ENCODE measurements at places on chromosomes 1 and 21. TPM values are rescaled to one million over a fixed set of nuclear protein-coding genes. Genes with fewer than 3 reads are reported as not detected.

DNA sequence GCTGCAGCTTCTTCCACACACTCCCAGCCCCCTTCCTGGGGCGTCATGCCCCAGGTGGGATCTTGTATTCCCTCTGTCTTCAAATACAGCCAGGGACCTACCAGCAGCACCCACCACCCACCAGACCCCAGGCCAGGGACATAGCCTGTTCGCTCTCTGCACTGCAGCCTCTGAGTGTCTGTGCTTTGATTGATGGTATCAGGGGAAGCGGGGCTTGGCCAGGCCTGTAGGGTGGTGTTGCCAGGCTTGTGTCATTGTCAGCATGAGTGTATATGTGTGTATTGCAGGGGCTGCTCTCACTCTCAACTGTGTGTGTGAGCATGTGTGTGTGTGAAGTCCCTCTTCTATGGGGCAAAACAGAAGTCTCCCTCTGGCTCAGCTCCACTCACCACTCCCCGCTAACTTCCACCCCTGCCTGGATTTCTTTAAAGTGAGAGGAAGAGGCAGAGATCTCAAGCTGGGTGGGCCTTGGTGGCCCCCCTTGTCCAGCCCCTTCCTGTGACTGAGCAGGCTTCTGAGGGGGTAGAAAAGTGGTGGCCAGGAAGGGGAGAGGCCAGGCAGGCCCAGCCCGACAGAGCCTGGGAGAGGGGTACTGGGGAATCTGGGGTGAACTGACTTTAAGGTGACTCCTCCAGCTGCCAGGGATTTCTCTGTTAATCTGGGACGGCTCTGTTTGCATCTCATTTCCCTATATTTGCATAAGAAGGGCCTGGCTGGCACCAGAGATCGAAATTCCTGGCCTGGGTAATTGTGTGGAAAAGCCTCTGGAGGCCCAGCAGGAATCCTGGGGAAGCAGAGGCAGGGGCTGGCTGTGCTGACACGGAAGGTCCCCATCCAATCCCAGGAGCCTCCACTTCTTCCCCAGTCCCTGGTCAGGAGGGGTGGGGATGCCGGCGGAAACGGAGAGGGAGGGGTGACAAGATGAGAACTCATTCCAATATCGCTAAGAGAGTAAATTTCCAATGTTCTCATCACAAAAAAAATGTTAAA is 18.6 kb upstream of the ADGRB2 start:
- H3K4me3 ChIP-seq, result no peak overlapping the region
- H3K27me3 ChIP-seq, result no peaks in the 10 kb centered on the region
- H3K4me1 ChIP-seq, result 0 out of 2 replicates have a peak, but pooled peaks cover 2% of the 10 kb centered on the region
- no peaks in the 10 kb centered on the region for H3K36me3 ChIP-seq
- no peak for DNase-seq

DNA sequence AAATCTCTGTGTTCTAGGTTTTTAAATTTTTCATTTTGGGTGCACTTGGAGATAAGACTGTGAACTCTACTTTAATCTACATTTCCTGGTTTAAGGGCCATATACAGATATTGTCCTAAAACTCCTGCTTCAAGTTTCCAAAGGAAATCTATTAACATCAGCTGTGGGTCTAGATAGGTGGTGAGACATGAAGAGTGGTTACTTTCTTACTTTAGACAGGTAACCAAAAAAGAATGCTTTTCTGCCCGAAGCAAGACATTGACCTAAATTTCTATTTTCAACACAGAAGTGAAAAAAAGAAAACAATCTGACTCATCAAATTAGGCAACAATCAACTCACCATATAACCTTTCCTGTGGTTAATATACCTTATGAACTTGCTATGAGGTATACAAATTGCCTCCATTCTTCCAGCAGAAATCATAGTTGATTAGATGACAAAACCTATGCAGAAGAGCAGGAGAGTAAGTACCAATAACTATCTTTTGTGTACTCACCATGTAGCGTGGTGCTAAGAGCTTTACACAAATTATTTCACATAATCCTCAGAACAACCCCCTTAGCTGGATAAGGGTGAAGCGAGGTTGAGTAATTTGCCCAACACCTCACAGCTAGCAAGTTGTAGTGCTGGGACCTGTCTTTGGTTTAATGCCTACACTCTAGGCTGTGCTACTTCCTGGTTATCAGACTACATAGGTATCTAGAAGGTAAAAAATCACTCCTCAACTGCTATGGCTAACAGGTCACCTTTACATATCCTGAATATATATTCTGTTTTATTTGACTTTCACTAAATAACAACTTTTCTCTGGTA is 23.4 kb upstream of the PTPN14 start:
- H3K36me3 ChIP-seq, result no peaks in the 10 kb centered on the region
- H3K4me3 ChIP-seq, result no peak overlapping the region
- H3K4me1 ChIP-seq, result peaks cover 27% of the 10 kb centered on the region
- H3K27me3 ChIP-seq, result no peaks in the 10 kb centered on the region

DNA sequence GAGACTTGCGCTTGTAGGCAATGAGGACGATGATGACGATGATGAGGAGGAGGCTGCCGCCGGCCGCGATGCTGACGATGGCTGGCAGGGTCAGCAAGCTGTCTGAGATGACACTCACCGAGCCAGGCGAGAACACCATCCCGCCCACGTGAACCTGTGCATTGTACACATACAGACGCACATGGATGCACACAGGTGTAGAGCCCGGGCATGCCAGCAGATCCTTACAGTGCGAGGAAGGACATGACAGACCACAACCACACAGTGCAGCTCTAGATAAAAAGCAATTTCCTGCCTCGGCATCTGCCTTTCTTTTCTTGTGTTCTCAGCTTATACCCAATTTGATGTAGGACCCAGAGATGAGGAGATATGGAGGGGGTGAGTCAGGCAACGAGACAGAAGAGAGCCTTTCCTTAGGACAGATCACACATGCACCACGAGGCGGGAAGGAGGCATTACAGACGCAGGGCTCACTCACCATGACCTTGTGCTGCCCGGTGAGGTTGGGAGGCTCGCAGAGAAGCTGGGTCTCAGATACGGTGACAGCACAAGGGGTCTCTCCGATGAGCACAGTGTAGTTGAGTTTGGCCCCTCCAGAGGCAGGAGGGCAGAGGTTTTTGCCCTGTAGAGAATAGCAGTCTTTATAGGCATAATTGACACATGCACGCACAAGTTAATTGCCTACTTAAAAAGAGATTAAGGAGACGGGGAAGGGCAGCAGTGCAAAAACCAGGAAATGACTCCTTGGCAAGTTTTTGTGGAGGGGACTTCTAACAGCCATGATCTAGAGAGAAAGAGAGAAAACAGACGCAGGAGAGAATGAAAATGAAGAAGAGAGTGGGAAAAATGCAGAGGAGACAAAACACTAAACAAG is 133.9 kb upstream of the CD34 start:
- no peaks in the 10 kb centered on the region for H3K27me3 ChIP-seq
- no peaks in the 10 kb centered on the region for H3K36me3 ChIP-seq
- no peaks in the 10 kb centered on the region for H3K4me1 ChIP-seq
- no peak overlapping the region for H3K27ac ChIP-seq
- DNase-seq, result no peak

DNA sequence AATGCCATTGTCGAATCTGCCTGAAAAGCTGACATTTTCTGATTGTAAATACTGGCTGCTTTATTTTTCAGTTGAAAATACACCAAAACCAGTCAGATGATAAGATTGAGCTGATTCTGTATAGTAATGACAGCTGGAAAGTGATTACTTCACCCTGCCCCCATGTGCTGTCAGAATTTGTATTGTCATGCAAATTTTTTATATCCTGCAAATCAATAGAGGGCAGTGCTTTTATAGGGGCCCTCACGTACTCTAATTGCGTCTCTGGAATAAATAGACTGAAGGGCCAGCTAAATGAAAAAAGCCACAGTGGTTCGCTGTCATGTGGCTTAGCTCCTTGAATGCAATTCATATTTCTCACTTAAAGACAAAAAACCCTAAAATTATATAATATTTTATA is 208.6 kb downstream of the LHX8 start:
- no peaks in the 10 kb centered on the region for H3K36me3 ChIP-seq
- no peaks in the 10 kb centered on the region for H3K4me1 ChIP-seq
- H3K27me3 ChIP-seq, result no peaks in the 10 kb centered on the region
- no peak for DNase-seq
- H3K27ac ChIP-seq, result no peak overlapping the region
- no peak overlapping the region for H3K4me3 ChIP-seq

DNA sequence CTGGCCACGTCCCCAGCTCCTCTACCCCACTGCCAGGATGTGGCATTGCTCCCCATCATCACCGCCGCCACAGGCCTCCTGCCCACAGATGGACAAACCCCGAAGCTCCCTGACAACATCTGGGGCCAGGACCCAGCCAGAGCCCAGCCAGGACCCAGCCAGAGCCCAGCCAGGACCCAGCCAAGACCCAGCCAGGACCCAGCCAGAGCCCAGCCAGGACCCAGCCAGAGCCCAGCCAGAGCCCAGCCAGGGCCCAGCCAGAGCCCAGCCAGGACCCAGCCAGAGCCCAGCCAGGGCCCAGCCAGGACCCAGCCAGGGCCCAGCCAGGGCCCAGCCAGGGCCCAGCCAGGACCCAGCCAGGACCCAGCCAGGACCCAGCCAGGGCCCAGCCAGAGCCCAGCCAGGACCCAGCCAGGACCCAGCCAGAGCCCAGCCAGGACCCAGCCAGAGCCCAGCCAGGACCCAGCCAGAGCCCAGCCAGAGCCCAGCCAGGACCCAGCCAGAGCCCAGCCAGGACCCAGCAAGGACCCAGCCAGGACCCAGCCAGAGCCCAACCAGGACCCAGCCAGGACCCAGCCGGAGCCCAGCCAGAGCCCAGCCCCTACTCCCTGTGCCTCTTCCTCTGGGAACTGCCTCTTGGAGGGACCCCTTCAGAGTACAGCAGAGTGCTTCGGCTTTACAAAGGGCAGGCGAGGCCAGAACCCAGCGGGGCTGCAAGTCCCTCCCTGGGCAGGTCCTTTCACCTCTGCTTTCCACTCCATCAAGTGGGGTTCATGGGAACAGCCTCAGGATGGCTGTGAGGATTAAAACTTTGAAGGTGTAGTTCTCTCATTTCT is 43.7 kb downstream of the DISP3 start:
- no peak overlapping the region for H3K4me3 ChIP-seq
- H3K27me3 ChIP-seq, result no peaks in the 10 kb centered on the region
- H3K27ac ChIP-seq, result no peak overlapping the region
- DNase-seq, result no peak

DNA sequence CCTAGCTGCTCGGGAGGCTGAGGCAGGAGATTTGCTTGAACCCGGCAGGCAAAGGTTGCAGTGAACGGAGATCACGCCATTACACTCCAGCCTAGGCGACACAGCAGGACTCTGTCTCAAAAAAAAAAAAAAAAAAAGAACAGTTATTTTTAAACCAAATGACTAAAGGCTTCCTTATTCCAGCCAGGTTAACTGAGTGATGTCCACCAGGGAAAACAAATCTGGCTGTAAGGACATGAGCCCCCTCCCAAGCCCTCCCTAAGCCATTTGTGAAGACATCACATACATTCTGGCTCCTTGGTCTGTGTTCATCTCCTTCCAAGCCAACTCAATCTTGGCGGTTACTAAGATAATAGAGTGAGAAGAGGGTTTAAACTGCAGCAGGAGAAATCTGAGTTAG is 8.2 kb downstream of the TMCC2 start:
- no peak for DNase-seq
- H3K27me3 ChIP-seq, result no peaks in the 10 kb centered on the region
- H3K4me1 ChIP-seq, result no peaks in the 10 kb centered on the region

- peak overlapping the region; percentile 80 for H3K27ac ChIP-seq
- no peaks in the 10 kb centered on the region for H3K27me3 ChIP-seq
- H3K4me1 ChIP-seq, result peaks cover 19% of the 10 kb centered on the region
- no peak overlapping the region for H3K4me3 ChIP-seq
- peak; percentile 9 for DNase-seq
- H3K36me3 ChIP-seq, result no peaks in the 10 kb centered on the region
Measured at GRCh38 chr1:198879711-198880306, 241.0 kb downstream of the PTPRC start.

GRCh38 chr1:204087181-204087892 is 14.4 kb downstream of the SOX13 start:
- peak; percentile 8 for DNase-seq
- H3K27ac ChIP-seq, result no peak overlapping the region
- H3K4me3 ChIP-seq, result no peak overlapping the region
- peaks cover 9% of the 10 kb centered on the region for H3K4me1 ChIP-seq
- H3K27me3 ChIP-seq, result no peaks in the 10 kb centered on the region

Gene ATP5IF1
- total RNA-seq, result 163 TPM

Gene FCER1G
- not detected for total RNA-seq

Gene CLDN17
- total RNA-seq, result not detected

Gene FH
- 87.3 TPM for total RNA-seq

Gene MPL
- not detected for total RNA-seq

Gene UHMK1
- total RNA-seq, result 60.6 TPM

Gene ENTREP3
- total RNA-seq, result 8.0 TPM

Gene SPRR1B
- not detected for total RNA-seq

Gene APOBEC4
- total RNA-seq, result not detected

Gene JAM2
- total RNA-seq, result 1.9 TPM
